ENCODE measurements at places on chromosomes 1 and 21. TPM values are rescaled to one million over a fixed set of nuclear protein-coding genes. Genes with fewer than 3 reads are reported as not detected.

IGSF9 gene
- under 0.01 TPM for total RNA-seq

DNA sequence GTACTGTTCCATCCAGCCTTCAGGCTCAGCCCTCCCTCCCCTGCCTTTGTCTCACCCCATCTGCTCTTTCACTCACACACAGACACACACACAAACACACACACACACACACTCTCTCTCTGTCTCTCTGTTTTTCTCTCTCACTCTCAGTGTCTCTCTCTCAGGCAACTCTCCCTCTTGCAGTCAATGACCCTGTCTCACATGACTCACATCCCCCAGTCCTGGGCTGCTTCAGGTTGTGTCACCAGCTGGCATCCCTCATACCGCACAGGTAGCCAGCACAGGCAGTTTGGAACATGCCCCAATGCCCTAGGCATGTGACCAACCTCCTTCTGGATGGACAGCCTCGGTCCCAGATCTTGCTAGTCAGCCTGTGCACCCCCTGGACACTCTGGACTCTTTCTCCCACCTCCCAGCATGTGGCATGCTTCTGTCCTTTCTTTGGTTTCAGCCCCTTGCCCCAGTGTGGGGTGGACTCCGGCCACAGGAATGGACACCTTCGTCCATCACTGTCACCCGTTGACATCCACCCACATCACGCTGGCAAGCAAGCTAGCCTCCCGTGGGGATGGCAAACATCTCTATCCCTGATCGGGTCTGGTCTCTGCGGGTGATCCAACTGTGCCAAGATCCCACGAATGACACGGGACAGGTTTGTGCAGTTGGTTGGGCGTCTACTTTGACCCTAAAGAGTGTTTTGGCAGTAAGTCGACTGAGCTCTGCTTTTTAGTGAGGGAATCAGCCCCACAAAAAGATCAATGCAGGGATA, 23.4 kb upstream of the FCGR2A start:
- peaks cover 14% of the 10 kb centered on the region for H3K27me3 ChIP-seq
- H3K36me3 ChIP-seq: no peaks in the 10 kb centered on the region
- no peak overlapping the region for H3K27ac ChIP-seq
- no peak overlapping the region for H3K4me3 ChIP-seq

DNA sequence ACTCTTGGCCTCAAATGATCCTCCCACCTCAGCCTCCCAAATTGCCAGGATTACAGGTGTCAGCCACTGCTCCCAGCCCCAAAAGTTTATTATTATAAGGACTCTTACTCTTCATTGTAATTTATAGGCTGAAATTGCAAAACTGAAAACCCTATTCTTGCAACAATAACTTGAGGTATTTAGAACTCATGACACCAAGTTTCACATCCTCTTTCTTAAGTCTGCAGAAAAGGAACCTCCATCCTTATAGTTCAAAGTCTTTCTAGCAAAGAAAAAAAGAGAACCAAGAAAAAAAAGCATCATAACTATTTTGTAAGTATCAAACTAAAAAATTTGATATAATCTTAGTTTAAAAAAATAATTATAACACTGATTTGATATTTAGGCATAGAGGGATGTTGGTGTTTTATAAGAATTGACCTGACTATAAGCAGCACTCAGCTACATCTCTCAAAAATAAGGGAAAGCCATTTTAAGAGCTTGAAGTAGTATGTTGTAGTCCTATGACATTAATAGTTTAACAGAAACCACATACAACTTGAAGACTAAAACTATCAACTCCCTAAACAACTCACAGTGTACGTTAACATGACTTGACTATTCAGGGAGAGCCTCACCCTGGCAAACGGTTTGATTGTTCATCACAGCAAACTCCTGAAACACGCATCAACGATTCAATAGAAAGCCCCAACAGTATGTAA, 122.4 kb downstream of the AKT3 start:
- H3K27ac ChIP-seq: no peak overlapping the region
- H3K36me3 ChIP-seq: no peaks in the 10 kb centered on the region
- no peaks in the 10 kb centered on the region for H3K27me3 ChIP-seq
- DNase-seq: no peak
- no peak overlapping the region for H3K4me3 ChIP-seq

GRCh38 chr1:43304771-43305300, 4.1 kb downstream of the TIE1 start:
- no peak overlapping the region for H3K27ac ChIP-seq
- H3K4me3 ChIP-seq: no peak overlapping the region
- no peaks in the 10 kb centered on the region for H3K27me3 ChIP-seq
- peaks cover 8% of the 10 kb centered on the region for H3K4me1 ChIP-seq

GRCh38 chr1:186299570-186299969, 75.5 kb downstream of the TPR start:
- no peaks in the 10 kb centered on the region for H3K4me1 ChIP-seq
- no peaks in the 10 kb centered on the region for H3K36me3 ChIP-seq
- no peak overlapping the region for H3K27ac ChIP-seq
- no peaks in the 10 kb centered on the region for H3K27me3 ChIP-seq
- no peak overlapping the region for H3K4me3 ChIP-seq

DNA sequence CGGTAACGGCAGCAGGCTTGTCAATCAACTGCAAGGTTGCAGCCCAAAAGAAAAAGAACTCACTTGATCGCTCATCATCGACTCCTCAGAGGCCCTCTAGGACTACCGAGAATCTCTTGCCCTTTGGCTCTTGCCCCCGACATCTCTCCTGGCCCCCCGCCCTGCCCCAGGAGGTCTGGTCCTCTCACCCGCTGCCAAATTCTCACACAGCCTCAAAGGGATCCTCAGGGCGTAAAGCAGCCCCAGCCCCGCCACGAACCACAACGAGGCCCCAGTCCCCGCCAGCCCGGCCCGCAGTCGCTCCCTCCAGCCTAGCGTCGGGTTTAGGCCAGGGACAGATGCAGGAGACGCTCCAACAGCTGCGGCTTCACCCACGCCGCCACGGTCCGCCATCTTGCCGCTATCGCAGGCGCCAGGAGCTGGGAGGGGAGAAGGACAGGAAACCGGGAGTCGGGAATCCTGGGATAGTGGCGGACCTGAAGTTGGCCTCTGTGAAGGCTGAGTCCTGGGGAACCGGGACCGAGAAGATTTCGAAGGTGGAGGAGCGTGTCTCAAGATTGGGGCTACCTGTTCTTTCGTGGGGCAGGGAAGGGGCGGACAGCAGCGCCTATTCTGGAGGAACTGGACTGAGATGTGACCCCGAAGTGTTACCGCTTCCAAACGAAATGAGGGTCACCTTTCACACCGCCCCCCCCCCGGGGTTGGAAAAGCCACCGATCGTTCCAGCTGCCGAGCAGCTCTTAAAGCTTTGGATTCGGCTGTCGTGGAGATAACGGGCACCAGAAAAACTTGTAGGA, at the start of gene ST7L:
Gene ST7L (minus strand): TSS at position 421 of the 797 bp plus-strand sequence. CDS start 28 bp downstream, at position 393.
- DNase-seq: peak; percentile 83
- H3K27ac ChIP-seq: peak within 1 kb of the TSS; percentile 98
- H3K36me3 ChIP-seq: peaks cover 8% of the 10 kb centered on the region
- H3K27me3 ChIP-seq: no peaks in the 10 kb centered on the region
- peaks cover 31% of the 10 kb centered on the region for H3K4me1 ChIP-seq

COL18A1 gene
- 8.8 TPM for total RNA-seq
